HS-5 (cell line): ENCODE measurements at places on chromosomes 12 and 14.

DNA sequence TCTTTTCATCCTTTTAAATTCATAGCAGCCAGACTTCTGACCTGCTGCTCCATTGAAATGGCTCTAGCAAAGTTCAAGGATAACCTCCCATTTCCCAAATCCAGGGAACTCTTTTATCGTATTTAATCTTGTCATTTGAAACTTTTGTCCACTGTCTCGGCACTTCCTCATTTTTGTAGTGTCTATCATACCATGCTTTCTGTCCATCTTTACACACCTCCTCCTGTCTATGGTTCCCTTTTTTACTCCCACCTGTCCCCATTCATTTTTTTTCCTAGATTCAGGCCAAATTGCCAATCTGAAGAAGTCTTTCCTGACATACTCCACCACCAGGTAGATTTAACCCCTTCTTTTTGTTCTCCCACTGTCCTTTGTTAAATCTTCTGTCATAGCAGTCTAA lies 31.0 kb downstream of the NFYB start:
- no peak for DNase-seq

GRCh38 chr14:104819361-104819781 lies 18.5 kb downstream of the ZBTB42 start:
- DNase-seq = no peak

GRCh38 chr12:63965936-63966605 lies 121.6 kb downstream of the SRGAP1 start:
- DNase-seq = no peak

DNA sequence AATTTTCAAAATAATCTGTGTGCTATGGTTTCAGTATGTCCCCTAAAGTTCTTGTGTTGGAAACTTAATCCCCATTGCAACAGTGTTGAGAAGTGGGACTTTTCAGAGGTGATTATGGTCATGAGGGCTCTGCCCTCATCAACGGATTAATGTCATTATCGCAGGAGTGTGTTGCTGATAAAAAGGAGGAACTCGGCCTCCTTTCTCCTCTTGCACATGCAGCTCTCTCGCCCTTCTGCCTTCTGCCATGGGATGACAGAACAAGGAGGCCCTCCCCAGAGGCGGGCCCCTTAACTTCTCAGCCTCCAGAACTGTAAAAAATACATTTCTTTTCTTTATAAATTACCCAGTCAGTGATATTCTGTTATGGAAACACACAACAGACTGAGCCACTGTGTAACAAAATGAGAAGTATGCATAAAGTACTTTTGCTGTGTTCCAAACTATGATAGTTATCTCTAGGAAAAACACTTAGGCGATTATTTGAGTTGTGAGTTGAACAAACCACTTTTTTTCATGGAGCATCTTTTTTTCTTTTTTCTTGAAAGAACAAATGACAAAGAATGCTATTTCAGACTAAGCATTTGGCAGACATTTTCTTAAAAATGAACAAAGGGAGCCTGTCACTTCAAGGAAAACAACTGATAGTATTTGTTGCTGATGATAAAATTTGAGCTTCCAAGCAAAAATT lies 134.8 kb upstream of the FUT8 start:
- DNase-seq = no peak

GRCh38 chr14:67371247-67372148 lies 11.4 kb downstream of the EIF2S1 start:
- no peak for DNase-seq

GRCh38 chr12:3274664-3275063 lies 197.5 kb downstream of the TSPAN9 start:
- no peak for DNase-seq

- no peak for DNase-seq
These were observed 5.8 kb downstream of the IGF1 start for GRCh38 chr12:102474438-102475064.

- no peak for DNase-seq
These were observed 13.6 kb upstream of the TFCP2 start for GRCh38 chr12:51186465-51187085.

DNA sequence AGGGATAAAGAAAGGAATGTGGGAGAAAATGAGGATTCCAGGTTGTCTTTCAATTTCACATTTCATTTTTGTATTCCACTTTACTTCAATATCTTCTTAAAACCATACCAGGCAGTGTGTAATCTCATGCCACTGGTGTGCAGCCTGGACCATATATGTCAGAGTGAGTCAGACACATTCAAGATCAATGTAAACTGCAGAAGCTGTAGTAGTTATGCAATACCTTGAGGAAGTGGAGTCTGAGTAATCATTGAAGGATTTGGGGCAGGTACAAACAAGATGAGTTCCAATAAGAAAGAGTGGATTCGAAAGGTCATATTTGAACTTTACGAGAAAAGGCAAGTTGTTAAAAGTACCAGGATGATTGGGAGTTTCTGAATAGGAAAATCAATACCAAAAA lies 14.1 kb downstream of the PLCZ1 start:
- peak; percentile 87 for DNase-seq

GRCh38 chr14:97198813-97199212 lies 401.6 kb downstream of the VRK1 start:
- DNase-seq = no peak

DNA sequence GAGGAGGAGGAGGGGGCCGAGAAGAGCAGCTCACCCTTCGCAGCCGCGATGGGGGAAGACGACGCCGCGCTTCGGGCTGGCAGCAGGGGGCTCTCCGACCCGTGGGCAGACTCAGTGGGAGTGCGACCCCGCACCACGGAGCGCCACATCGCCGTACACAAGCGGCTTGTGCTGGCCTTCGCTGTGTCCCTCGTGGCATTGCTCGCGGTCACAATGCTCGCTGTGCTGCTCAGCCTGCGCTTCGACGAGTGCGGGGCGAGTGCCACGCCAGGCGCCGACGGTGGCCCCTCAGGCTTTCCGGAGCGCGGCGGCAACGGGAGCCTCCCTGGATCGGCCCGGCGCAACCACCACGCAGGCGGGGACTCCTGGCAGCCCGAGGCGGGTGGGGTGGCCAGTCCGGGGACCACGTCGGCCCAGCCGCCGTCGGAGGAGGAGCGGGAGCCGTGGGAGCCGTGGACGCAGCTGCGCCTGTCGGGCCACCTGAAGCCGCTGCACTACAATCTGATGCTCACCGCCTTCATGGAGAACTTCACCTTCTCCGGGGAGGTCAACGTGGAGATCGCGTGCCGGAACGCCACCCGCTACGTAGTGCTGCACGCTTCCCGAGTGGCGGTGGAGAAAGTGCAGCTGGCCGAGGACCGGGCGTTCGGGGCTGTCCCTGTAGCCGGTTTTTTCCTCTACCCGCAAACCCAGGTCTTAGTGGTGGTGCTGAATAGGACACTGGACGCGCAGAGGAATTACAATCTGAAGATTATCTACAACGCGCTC lies 745 bp downstream of the TRHDE start:
- DNase-seq = no peak

GRCh38 chr14:104220215-104221070 lies 82.1 kb downstream of the KIF26A start:
- no peak for DNase-seq

DNA sequence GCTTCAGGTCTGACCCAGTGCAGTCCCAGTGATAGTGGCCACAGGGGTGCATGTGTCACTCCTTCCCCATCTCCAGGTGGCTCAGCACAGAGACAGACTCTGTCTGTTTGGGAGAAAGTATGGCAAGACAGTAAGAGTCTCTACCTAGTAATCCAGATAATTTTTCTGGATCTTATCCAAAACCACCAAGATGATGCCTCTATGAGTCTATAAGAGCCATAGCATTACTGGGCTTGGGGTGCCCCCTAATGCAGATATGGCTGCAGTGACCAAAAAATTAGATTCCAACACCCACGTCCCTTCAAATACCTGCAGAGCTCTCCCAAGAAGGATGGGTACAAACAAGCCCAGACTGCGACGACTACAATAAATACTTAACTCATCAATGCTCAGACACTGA lies 123.8 kb downstream of the GRIP1 start:
- DNase-seq = no peak

- DNase-seq = no peak
These were observed 17.2 kb upstream of the AKAP5 start for GRCh38 chr14:64447876-64448670.

GRCh38 chr14:33903369-33903768 lies 47.5 kb downstream of the EGLN3 start:
- DNase-seq = no peak

DNA sequence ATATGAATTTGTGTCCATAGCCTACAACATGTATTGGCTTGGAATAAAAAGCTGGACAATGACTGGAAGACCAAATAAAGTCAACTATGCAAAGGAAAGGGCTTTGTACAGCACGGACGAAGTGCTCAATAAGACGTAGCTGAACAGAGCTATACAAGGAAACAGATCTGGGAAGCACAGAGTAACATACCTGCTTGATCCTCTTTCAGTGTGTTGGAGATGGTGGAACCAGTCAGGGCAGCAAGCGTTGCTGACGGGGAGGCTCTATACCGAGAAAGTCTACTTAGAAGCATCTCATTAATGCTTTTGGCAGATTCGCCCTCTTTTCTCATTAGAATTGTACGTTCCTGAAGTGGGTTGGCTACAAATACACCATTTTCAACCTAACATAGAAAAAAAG lies 99.3 kb downstream of the HECTD4 start:
- no peak for DNase-seq

- DNase-seq = no peak
These were observed 3.5 kb downstream of the ARL6IP4 start for GRCh38 chr12:122983789-122984515.

DNA sequence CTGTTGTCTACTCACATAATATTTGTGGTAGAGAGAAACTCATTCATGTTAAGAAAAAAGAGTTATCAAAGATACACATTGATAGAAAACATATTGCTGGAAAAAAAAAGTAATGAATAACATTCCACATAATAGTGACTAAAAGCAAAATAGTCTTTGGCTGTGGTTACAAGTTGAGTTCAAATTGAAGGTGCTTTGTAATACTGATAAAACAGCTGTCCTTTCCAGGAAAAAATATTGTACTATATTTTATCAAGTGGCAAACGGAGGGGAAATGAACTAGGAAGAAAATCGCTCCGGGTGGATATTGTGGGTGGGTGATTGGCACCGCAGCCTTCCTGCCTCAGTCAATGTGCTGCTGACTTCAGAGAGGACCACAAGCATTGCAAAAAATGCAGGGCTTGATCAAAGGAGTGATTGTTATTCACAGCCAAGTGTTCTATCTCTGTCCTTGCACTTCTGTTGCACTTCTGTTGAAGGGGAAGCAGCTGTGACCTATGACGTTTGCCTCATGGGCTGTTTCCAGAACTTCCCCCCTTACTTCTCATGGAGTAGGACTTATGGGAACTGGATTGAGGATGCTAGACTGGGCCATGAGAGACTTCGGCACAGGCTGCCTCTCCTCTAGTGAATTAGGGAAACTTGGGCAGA lies 114.4 kb downstream of the VRK1 start:
- DNase-seq = no peak

GRCh38 chr12:71780237-71780822 lies 25.7 kb downstream of the RAB21 start:
- no peak for DNase-seq

- DNase-seq = no peak
These were observed 138.7 kb downstream of the EGLN3 start for GRCh38 chr14:33812181-33812580.

GRCh38 chr14:59284059-59284458 lies 95.6 kb downstream of the DAAM1 start:
- no peak for DNase-seq

DNA sequence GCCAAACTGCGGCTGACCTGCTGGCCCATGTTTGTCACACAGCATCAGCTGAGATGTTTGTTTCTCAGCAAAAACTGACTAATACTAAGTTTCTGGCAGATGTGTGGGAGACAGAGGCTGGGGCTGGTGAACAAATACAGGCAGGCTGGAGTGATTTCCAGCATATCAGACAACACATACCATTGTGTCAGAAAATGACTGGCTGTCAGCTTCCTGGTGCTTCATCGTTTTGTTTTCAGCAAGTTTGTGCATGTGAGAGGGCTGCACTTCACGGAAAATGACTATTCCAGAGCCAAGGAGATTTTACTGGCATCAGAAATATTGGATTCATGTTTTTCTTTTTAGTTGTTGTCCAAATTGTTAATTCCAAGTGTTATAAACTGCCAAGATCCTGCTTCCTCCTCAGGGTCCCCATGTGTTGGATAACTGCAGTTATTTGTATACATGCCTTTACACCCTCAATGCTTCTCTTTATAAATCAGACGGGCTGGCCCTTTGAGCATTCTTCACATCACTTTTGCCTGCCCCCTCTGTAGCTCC lies 145.7 kb downstream of the GALC start:
- no peak for DNase-seq

GRCh38 chr12:82350161-82350560 lies 8.0 kb downstream of the CCDC59 start:
- DNase-seq = no peak

DNA sequence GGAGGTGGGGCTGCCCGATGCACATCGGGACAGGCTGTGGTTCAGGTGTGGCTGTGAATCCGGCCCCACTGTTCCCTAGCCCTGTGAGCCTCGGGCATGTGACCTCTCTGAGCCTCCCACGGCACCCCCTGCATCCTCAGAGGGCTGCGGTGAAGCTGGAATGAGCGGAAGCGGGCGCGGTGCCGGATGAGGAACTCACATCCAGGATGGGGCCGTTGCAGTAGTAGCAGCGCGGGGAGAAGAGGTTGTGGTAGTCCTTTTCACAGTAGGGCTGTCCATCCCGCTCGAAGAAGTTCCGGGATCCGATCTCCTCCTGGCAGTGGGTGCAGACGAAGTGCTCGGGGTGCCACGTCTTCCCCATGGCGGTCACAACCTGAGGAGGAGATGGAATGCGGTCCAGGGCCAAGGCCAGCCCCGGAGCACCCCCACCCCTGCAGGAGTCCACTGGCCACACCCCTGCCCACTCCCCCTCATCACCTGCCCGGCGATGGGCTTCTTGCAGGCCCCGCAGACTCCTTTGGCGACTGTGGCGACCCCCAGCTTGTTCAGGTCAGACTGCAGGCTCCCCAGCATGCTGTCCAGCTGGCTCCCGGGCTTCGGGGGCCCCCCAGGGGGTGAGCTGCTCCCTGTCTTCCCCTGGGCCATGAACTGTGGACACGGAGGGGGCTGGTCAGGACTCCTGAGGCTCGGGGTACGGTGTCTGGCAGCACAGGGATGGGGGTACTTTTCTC lies 13.9 kb upstream of the RPLP0 start:
- DNase-seq = no peak

- no peak for DNase-seq
These were observed 69.2 kb upstream of the OSBPL8 start for GRCh38 chr12:76628745-76629144.

DNA sequence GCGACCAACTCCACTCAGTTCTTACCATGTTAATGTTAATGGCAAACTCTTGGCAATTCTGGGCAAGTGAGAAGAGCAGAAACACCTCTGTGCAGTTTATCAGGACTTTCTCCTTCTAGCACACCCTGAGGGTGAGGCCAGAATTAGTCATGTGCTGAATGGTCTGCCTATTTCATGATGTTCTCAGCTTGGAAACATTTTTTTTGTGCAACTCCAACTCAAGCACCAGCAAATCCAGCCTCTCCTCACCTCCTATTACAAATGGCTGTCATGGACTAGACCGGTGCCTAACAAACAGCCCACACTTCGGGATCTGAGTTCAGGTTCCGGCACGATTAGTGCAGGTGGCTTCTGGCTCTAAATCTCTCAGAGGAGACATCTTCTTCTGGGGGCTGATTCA lies 246.0 kb downstream of the ZFP36L1 start:
- peak; percentile 64 for DNase-seq
